ENCODE measurements at places on chromosomes 7 and 10.

DNA sequence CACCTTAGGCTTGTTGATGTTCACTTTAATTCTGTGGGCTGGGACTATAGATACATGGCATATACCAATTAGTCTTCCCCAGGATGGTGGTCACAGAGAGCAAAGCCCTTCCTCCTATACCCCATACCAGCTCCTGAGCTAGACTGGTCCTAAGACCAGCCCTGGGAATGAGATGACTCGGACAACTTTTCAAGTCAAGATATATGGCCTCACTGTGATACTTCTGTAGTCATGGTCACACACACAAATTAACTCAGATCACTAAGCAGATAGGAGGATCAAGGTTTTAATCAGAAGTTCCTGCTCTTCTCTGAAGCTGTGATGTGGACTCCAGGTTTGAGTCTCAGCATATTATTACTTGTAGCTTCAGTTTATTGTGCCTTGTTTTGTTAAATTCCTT lies 53.1 kb downstream of the SLK start:
- no peak for DNase-seq

GRCh38 chr10:62772186-62772974 lies 32.1 kb upstream of the ADO start:
- DNase-seq: no peak

- DNase-seq: no peak
Measured at GRCh38 chr7:132244903-132245480, 331.3 kb downstream of the PLXNA4 start.

- DNase-seq: no peak
Measured at GRCh38 chr10:131955591-131956340, 26.0 kb downstream of the BNIP3 start.

DNA sequence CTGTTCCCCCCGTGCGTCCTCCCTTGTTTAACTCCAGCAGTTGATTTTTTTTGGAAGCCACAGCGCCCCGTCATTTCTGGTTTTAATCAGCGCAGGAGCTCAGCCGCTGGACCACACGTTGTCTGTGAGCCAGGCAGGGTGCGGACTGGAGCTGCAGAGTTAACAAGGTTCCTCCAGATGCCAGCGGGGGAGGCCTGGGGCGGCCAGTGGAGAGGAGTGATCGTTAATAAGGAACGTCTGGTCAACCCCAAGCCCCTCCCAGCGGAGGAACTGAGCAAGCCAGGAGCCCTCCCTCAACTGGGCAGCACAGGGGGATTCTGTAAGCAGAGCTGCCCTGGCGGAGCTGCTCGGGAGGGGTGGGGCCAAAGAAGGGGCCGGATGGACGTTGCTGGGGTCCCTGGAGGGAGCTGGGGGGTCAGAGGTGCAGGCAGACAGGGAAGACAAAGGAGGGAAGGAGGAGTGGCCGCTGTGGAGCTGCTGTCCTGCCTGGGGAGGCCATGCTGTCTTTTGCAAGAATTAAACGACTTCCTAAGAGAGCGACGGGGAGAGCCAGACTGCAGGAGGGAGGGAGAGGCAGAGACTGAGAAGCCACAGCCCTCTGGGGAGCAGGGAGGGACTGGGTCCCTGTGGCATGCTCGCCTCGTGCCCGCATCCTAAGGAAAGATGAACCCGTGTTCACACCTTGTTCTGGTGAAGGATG lies 537.1 kb upstream of the FOXK1 start:
- DNase-seq: no peak

DNA sequence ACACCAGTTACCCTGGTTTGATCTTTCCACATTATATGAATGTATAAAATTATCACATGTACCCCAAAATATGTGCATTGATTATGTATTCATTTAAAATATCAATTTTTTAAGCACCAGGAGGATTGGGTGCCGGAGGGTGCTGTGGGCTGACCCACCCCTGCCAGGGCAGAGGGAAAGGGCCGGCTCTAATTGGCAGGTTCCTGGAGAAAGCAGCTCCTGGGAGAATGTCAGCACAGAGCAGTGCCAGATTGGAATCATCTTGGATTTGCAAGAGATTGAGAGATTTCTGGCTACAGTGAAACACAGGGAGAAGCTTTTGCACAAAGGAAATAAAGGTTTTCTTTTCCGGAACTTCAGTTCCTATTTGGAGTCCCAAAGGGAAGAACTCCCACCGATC lies 264.4 kb upstream of the TCERG1L start:
- DNase-seq: no peak

- no peak for DNase-seq
Measured at GRCh38 chr7:27661811-27662489, 733 bp downstream of the HIBADH start.

GRCh38 chr10:82564353-82565196 lies 689.6 kb downstream of the NRG3 start:
- no peak for DNase-seq

DNA sequence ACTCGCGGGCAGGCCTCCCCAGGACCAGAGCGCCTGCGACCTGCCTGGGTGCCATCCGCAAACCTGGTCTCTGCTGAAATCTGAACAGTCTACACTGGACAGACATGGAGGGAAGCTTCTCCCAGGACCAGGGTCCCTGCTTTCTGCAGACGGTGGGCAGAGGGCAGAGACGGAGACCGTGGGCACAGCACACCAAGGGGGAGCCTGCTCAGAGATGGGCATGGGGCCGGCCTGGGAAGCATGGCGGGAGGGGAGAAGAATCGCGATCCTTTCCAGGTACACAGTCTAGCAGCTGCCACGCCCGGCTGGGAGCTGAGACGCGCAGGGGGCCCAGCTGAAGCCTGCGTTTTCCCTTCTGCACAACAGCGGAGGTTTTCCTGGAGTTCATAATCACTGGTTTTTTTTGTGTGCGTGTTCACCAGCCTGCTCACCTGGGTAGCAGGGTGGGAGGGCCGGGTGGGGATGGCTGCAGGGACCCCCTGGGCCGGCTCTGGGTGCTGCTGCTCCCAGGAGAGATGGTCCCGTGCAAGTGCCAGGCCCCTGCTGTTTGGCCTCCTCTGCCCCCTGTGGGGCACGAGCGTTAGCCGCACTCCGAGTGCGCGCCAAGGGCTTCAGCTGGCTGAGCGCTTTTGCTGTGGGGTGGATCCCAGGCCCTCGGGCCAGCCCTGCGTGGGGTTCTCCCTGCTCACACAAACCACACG lies 448.8 kb downstream of the DNAJB6 start:
- DNase-seq: no peak

- DNase-seq: no peak
Measured at GRCh38 chr7:4784799-4785198, 9.4 kb downstream of the AP5Z1 start.

DNA sequence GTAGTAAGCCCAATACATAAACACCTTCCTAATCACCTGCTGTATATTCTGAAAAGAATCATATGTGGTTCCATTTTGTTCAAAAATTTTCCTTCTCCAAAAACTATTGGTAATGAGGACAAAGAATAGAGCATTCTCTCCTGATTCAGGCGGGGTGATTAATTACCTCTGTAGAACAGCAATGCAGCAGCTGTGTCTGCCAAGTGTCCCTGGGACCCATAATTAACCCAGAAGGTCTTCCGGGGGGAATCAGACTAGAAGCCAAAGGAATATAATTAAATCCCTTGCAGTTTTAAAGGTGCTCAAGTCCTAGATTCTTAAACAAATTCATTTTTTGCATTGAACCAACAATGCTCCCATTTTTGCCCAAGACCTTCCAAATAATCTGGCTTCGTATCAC lies 60.3 kb upstream of the ABLIM1 start:
- no peak for DNase-seq

- no peak for DNase-seq
Measured at GRCh38 chr7:73851410-73852338, 9.3 kb upstream of the TMEM270 start.

DNA sequence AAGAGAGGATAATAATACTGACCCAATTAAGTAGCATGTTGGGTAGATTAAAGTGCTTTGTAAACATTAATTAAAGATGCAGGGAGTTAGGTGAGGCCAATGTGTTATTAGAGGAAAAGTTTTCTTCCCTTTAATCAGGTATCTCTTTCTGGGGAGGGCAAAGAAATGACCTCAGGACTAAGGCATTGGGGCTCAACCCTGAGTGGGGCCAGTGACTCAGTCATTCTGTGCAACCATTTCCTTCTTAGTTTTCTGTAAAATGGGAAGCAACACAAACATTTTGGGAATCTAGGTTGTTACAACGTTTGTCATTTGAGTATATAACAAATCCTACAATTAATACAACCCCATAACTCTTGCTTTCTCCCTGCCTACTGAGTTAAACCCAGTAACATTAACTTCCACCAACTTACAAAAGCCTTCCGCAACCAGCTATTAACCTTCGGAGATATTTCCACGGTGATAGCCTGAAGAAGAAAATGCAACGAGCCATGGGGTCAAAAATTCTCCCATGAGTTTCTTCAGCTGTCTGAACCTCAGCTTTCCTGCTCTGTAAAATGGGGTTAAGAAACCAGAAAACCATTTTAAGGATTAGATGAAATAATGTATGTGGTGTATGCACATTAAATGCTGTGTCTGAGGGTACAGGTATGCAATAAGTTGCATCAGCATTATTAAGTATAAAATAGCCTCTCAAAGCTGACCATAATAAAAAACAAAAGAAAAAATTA lies 965 bp upstream of the PROSER2 start:
- DNase-seq: no peak

- no peak for DNase-seq
Measured at GRCh38 chr10:34240039-34240438, 575.1 kb downstream of the PARD3 start.

DNA sequence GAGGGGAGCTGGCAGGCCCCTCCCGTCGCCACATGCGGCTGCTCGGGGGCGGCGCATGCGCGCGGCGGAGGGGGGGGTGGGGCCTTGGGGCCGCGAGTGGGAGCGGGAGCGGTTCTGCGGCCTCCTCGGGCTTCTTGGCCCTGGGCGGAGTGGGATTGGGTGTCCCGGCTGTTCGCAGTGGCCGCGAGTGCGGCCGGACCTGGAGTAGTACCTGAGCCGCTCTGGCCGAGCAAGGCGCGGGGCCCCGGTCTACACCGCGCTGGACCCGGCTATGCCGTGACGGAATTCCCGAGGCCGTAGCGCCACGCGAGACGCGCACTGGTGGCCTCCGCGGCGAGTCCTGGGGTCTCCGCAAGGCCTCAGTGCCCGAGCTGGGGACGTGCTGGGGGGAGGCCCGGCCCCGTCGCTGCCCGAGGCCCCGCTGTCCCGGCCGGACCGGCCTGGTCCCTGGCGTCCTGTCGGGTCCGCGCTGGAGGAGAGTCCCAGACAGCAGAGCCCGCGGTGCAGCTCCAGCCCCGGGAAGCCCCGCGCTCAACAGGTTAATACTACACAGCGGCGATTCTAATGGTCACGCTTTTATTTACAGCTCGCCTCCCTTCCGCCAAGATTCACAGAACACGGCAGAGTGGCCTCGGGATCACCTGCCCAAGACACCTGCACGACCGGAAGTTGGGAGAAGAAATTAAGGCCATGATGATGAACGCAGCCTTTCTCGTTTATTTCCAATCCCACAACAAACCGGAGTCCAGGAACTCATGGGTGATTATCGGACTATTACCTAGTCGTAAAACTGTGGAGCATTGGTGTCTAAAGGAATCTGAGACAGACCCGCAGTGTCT lies 671 bp upstream of the PAXIP1 start:
- DNase-seq: peak; percentile 78

GRCh38 chr10:23326544-23327307 lies 17.9 kb downstream of the C10orf67 start:
- DNase-seq: no peak

GRCh38 chr10:16737420-16737819 lies 79.8 kb downstream of the RSU1 start:
- no peak for DNase-seq

DNA sequence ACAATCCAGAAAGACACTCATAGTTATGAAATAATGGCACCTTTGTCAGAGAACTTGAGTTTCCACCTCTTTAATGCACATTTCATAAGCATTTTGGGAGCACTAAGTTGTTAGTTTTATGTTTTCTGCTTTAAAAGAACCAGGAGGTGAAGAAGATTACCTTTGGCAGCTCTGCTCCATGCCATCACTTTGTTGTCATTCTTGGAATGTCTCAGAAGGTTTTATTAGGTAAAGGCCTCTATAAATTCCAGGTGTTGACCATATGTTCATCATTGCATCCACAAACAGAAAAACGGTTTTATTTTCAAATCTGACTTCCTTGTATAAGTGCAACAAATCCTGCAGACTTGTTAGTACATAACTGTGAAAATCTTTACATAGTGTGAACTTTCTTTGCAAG lies 424.8 kb downstream of the MDFIC start:
- DNase-seq: no peak

DNA sequence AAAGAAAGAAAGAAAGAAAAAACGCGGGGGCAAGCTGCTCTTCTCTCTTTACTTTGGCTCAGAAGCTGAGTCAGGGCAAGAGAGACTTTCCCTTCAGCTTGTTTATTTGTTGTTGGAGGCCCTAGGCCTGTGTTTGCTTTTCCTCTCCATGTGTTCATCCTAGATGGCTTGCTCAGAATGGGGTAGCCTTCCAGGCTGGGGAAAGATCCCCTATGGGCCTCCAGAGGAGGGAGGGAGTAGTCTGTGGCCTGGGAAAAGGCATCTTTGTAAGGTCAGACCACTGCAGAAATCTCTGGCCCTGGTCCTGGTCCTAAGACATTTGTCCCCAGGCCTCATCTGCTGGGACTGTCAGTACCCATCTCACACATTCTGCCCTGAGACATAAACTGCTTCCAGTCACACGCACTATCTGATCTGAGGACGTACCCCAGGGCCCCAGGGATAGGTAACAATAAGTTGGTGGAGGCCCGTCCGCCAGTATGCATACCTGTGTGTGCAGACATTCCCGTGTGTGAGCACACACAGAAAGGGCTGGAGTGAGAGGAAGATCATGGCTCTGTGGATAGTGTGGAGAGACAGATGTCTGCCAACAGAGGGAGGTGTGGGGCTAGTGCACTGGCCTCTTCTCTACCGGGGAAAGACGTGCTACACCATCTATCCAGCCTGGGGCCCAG lies 4.9 kb upstream of the SCD start:
- DNase-seq: no peak

DNA sequence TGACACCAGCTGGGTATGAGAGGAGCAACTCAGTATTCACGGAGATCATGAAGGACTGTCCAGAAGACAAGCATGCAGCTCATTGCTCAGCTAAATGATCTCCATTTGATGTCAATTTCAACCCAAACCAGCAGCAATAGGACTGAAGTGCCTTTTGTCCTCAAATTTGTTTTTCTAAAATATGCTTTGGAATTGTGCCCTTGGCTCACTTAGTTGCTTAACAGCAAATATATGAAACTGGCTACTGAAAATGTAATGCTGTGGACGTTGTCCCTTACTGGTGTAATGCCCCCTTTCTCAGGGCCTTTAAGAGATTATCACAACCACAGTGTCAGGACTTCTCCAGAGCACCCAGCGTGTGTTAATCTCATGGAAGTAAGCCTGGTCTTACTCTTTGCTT lies 236.2 kb downstream of the SKIDA1 start:
- DNase-seq: no peak

DNA sequence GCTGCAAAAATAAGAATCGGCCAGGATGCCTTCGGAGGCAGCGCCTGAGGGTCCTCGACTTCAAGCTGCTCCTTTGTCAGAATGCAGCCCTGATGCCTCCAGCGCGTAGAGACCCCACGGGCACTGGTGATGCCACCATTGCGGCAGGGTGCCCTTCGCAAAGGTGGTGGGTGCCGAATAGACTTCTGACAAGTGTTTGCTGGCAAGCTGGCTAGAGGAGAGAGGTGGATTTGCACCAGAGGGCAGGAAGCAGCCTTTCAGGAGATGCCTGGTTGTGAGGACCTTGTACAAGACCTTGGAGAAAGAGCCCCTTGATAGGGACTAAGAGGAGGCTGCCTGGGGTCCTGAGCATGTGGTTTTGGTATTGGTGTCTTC lies 103.2 kb upstream of the PPIF start:
- DNase-seq: no peak

- DNase-seq: no peak
Measured at GRCh38 chr10:95791425-95791979, 35.5 kb downstream of the ENTPD1 start.

- no peak for DNase-seq
Measured at GRCh38 chr7:99621271-99621670, 4.5 kb downstream of the ZSCAN25 start.
